ENCODE measurements at places on chromosomes 3 and 15. TPM values are rescaled to one million over a fixed set of nuclear protein-coding genes. Genes with fewer than 3 reads are reported as not detected.

GRCh38 chr3:79233431-79234060, 534.3 kb downstream of the ROBO1 start:
- no peak for DNase-seq

Gene GPR62
- not detected for total RNA-seq

Gene UROC1
- total RNA-seq = not detected

DNA sequence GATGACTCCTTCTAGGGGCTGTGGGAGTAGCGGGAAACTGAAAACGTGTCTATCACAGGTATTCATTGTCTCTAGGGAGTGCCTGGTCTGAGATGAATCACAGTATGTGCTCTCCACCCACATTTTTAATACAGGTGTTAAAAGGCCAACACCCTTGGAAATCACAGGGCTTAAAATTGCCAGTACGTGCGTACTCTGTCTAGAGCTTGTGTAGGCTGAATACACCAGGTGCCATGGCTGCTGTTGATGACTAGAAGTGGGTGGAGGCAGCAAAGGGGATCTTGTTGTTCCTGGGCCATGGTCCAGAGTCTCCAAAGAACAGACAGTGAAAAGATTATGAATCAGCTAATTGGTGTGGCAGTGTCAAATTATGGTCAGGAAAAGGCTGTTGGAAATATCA, 35.1 kb upstream of the P3H2 start:
- DNase-seq = peak; percentile 4

Gene CDCP1
- 58.9 TPM for total RNA-seq

DNA sequence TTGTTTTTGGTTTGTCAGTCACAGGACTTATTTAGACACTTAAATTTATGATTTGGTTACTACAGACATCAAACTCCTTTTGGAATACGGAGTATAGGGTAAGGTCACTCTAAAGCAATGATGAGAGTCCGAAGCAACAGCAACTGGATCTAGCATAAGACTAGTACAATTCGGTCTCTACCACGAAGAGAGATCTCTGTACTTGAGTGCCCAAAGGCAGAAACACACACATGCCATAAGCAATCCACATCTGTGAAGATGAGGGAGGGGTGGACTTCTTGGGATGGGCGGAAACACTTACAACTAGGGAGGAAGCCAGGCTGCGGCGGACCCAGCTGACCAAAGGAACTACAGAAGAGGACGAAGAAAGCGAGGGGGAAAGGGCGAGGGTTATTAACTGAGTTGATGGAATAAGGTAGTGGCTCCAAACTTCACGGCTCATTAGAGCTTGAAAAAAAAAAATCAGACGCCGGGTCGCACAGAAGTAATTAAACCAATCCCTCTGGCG, 595 bp downstream of the DPH6 start:
- peak; percentile 71 for DNase-seq

DNA sequence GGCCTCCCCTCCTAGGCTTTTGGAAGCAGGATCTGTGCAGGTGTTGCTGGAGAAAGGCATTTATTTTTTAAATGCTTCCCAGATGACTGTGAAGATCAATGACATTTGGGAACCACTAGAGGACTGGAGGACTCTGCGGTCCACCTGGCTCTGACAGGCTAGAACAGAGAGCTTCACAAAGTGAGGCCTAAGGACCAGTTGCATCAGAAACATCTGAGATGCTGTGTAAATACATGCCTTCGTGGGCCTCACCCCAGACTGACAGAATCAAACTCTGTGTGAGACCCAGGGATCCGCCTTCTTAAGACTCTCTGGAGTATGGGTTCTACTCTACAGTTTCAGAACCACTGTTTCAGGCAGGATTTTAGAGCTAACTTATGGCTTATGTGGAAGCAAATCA, 105.0 kb upstream of the ICE2 start:
- no peak for DNase-seq

Gene RTP1
- not detected for total RNA-seq

GRCh38 chr15:88388686-88389085, 78.5 kb downstream of the MRPL46 start:
- peak; percentile 52 for DNase-seq

DNA sequence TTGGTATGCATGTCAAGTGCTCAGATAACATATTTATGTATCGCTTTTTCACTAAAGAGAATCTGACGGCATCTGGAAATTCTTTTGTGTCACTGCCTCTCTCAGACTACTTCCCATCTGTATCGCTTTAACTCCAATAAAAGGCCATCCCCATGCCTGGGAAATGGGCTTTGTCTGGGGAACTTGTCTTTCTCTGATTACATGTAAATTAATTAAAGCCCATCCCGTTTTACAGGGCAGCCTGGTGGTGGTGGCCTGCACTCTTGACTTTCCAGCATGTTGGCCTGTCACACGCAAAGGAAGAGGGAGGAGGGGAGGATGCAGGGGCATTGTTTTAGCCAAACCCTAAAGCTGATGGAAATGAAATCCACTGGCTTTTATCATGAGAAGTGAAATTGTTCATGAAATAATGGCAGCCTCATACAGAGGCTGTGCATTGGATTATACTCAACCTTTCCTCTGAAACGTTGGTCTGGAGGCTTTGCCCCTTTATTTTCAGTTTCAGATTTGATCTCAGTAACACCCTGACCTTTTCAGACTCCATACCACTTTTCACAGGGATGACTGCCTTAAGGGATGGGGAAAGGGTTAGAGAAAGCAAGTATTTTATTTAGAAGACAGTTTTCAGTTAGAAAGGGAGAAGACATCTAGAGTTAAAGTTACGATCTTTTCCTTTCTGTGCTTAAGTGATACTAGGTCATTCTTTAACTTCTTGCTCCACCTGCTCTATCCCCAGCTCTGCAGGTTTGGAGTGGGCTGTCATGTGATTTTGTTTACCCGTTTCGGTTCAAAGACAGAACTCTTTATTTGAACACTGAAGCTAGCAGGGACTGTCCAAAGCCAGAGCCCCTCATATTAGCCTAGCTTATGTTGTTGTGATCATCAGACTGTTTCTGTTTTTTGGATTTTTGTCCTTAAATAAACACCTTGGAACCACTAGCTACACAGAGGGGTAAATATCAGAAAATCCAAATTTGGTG, 94.6 kb upstream of the CTDSPL start:
- no peak for DNase-seq

Gene KBTBD13
- total RNA-seq = not detected

DNA sequence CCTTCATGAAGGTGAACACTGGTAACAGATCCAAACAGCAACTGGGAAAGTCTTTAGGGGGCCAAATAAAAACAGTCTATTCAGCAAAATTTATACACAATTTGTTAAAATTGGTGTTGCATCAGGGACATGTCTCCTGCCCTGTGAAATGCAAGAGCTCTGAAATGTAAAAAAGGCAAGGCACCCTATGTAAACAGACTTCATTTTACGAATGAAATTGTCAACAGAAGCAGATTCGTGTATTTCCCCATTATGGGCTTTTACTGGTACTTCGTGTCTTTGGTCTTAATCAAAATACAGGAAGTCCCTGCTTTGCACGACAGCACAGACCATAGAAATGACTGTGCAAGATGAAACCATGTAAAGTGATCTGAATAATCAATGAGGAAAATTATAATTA, 127.3 kb upstream of the THBS1 start:
- no peak for DNase-seq

Gene TRH
- not detected for total RNA-seq

Gene LARP6
- total RNA-seq = 37.0 TPM

Gene ADGRG7
- total RNA-seq = 0.35 TPM

GRCh38 chr3:18111796-18112232, 313.3 kb downstream of the SATB1 start:
- no peak for DNase-seq

- no peak for DNase-seq
Measured at GRCh38 chr3:13411186-13411860, 8.8 kb downstream of the NUP210 start.

GRCh38 chr15:89770041-89770440, 6.1 kb upstream of the MESP2 start:
- no peak for DNase-seq

Gene AMT
- 0.52 TPM for total RNA-seq

- peak; percentile 17 for DNase-seq
Measured at GRCh38 chr15:68528626-68529290, 50.0 kb upstream of the CORO2B start.

- no peak for DNase-seq
Measured at GRCh38 chr3:119457246-119457645, 6.2 kb downstream of the TMEM39A start.

Gene EPHA6
- not detected for total RNA-seq

- no peak for DNase-seq
Measured at GRCh38 chr3:195030791-195031321, 240.1 kb downstream of the XXYLT1 start.

Gene NMB
- 8.7 TPM for total RNA-seq

Gene CPLX3
- total RNA-seq = not detected

- DNase-seq = peak; percentile 49
Measured at GRCh38 chr3:37993820-37994638, 3.4 kb downstream of the VILL start.

GRCh38 chr15:27965546-27965945, 133.6 kb downstream of the OCA2 start:
- DNase-seq = no peak

Gene GPR160
- total RNA-seq = 28.6 TPM

GRCh38 chr3:135078283-135078682, 283.2 kb downstream of the EPHB1 start:
- no peak for DNase-seq

Gene CCDC9B
- 165 TPM for total RNA-seq

Gene KLHL6
- not detected for total RNA-seq

Gene ACY1
- 53.1 TPM for total RNA-seq

DNA sequence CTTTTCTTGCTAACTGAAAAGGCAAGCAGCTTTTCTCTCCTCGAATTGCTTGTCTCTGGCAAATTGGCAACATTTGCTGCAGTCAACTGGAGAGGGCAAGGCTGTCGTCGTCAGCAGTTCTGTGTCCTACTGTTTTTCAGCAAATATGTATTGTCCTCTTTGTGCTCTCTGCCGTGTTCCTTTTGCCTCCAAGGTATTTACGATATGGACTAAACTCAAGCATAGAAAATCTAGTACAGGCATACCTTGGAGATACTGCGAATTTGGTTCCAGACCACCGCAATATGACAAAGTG, 558 bp upstream of the SLC30A4 start:
- DNase-seq = peak; percentile 21

DNA sequence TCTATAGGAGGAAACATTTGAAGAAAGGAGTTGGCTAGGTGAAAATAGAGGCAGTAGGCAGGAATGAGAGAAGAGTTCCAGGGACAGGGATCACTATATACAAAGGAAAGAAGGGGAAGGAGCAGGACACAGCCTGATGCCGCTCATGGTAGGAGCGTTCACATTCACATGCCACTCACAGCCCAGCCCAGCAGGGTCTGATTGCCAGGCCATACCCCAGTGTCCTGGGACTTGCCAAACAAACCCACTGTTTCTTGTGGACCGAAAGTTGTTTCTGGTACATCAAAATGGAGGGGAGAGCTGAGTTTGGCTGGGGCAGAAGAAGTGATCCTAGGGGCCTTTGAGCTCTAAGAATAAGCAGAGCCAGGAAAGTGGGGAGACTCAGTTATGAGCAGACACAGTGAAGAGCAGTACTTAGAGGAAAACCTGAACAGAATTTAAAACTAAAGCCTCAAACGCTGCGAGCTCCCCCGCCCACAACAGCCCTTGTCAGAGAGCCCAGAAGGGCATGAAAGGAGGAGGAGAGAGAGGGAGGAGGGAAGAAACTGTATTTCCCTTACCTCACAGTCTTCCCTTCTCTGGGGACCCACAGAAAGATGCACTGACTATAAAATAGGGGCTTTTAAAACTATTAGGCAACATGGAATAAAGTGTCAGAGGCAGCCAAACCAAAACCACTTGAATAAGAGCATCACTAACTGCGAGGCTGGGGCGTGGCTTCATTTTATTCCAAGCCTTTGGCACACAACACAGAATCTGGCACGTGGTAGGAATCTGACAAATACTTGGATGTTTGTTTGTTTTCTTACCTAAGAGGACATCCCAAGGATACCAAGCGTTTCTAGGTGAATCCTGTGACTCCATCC, 129.0 kb downstream of the RPL22L1 start:
- DNase-seq = peak; percentile 83

GRCh38 chr15:43777267-43777914, 625 bp upstream of the ELL3 start:
- DNase-seq = peak; percentile 50

Gene CALML4
- total RNA-seq = 1.3 TPM

DNA sequence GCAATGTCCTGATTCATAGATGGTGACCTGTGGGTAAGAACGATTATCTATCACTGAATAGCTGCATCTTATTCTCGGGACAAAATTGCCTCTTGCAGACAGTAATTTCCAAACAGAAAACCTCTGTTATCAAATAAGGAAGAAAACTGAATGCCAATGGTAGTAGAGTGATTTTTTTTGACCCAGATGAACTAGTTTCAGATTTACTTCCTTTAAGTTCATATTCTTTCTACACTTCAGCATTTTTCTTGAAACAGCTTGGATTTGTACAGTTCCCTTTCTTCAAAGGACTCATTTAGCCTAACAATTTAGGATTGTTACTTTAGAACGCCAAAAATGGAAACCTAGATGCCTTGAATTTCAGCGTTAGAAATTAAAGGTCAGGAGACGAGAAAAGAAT, 14.6 kb downstream of the ETV5 start:
- DNase-seq = no peak

Gene PRTG
- 19.0 TPM for total RNA-seq

DNA sequence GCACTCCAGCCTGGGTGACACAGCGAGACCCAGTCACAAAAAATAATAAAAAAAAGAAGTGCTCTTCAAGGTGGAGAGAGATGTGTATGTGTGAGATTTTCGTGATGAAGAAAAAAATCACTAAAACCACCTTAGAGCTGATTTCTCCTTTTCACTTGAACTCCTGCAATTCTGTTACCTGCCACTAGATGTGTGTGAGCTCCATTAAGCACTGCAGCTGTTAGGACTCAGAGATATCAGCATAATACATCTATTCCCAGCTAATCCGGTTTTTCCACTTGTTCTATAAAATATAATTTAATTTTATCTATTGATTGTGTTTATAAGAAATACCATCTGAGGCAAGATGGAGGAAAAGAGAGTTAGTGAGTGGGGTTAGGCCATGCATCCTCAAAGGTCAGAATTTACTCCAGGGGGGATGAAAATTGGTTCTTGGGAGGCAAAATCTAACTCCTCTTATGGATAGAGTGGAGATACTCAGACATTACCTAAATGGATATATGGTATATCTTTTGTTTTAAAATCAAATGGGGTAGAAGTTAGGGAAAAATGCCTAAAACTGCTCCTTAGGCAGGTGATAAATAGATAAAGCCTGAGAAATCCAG, 152.7 kb downstream of the IL20RB start:
- peak; percentile 35 for DNase-seq

Data from renal cortical epithelial cell (primary cell).